ENCODE measurements at places on chromosomes 12 and 14.

DNA sequence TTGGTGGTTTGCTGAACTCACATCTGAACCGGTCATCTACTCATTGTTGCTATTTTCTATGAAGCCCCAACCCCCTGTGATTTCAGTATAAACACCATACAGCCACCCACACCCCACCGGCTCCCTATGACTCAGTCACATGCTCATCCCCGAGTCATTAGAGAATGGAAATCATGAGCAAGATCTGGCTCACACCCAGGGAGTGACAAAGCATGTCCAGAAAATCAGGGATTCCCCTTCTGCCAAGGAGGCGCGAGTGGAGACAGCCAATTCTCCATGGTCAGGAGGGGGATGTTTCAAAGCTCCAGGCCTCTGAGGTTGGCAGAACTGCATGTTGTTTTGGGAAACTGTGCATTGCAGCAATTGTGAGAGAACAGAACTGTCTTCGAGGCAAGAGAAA, 657.5 kb upstream of the TBX3 start:
- H3K27me3 ChIP-seq, result no peaks in the 10 kb centered on the region
- H3K4me1 ChIP-seq, result no peaks in the 10 kb centered on the region
- H3K4me3 ChIP-seq, result no peak overlapping the region
- no peak for DNase-seq

DNA sequence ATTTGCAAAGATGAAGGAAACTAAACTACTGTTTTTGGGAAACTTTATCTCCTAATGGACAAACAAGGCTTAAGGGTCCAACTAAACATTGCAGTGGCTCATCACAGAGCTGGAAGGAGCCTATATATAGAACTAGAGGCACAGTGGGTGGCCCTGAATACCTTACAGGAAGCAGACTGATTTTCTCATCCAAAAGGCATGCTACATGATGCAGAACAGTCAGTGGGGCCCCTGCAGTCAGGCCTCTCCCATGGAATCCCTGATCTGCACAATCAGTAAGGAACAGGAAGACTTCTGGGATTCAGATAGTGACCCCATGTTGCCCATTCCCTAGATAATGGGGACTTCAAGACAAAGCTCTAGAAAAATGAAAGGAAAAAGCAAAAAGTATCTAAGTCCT, 1.9 kb upstream of the LLPH start:
- DNase-seq, result no peak
- H3K4me1 ChIP-seq, result peaks cover 7% of the 10 kb centered on the region
- no peak overlapping the region for H3K27ac ChIP-seq

- H3K4me3 ChIP-seq, result no peak overlapping the region
- H3K27me3 ChIP-seq, result no peaks in the 10 kb centered on the region
- H3K36me3 ChIP-seq, result peaks cover 55% of the 10 kb centered on the region
- no peak overlapping the region for H3K27ac ChIP-seq
- H3K4me1 ChIP-seq, result no peaks in the 10 kb centered on the region
Measured at GRCh38 chr12:113932381-113933196, 33.5 kb downstream of the RBM19 start.

DNA sequence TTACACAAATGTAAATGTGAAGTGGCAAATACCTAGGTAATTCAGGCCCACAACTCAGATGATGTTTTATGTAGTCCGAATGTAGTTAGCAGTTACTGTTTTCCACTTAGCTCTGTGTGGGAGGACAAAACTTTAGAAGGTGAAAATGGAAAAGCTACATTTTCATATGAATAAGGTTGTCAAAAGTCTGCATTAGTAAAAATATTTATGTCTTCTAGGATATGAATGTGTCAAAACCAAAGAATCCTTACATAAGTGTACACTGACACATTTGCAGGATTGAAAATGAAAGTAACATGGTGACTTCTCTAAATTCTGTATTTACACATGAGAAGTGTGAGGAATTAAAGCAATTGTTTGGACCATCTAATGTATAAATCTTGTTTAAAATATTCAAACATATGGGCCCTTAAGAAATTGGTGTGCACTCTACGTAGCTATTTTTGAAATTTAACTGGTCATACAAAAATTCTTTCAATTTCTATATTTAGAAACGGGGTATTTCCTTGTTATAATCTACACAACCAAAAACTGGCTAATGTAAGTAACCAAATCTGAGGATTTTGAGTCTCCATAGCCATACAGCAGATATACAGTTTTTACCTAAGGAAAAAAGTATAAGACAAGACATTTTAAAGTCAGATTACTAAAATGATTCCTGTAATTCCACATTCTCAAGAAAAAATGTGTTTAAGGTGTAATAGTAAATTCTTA, 5.4 kb downstream of the CDKN1B start:
- H3K4me3 ChIP-seq, result peak overlapping the region; percentile 85
- no peaks in the 10 kb centered on the region for H3K27me3 ChIP-seq
- H3K4me1 ChIP-seq, result peaks cover 6% of the 10 kb centered on the region
- peaks cover 29% of the 10 kb centered on the region for H3K36me3 ChIP-seq
- peak overlapping the region; percentile 97 for H3K27ac ChIP-seq

Data from effector memory CD4-positive, alpha-beta T cell (primary cell).